ENCODE measurements at places on chromosomes 1 and 21.

DNA sequence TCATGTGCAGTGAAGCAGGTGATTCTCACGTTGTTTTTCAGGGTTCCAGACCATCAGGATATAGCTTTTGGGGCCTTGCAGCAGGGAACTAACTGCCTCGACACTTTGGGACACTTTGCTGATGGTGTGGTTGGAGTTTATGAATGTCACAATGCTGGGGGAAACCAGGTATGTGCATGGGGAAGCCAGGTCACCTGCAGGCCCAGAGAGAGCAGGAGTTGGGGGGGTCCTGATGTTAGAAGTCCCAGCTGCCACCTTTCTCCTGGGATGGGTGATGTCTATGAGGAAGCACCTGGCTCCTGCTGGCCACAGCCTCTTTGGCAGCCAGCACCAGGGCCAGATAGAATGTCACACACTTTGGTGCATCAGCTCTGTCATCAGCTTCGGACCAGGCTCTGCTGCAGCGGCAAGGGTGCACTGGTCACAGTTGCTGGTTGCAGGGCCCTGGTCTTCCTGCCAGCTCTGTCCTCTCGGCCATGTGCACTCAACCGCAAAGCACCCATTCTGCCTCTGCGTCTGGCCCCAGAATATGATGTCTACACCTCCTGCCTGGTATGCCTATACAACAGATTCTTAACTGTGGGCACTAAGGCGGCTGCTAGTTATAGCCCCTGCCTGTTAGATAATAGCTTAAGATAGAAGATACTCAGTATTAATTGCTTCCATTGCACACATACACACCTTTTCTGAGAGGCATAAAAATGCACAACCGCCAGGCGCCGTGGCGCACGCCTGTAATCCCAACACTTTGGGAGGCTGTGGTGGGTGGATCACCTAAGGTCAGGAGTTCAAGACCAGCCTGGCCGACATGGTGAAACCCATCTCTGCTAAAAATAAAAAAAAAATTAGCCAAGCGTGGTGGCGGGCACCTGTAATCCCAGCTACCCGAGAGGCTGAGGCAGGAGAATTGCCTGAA is 160.7 kb downstream of the PGBD5 start:
- no peak for DNase-seq

DNA sequence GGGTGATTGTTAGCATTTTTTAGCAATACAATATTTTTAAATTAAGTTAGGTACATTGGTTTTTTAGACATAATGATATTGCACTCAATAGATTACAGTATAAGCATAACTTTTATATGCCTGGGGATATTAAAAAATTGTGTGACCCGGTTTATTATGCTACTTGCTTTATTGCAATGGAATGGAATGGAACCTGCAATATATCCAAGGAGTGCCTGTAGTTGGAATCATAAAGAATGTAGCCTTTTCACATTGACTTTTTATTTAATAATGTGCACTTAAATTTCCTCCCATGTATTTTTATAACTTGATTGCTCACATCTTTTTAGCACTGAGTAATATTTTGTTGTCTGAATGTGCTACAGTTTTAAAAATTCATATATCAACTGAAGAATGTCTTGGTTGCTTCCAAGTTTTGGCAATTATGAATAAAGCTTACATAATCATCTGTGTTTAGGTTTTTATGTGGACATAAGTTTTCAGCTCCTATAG is 49.2 kb downstream of the CAMSAP2 start:
- no peak for DNase-seq

- DNase-seq = peak; percentile 52
Measured at GRCh38 chr1:84996846-84997666, at the start of gene MCOLN2. MCOLN2 (minus strand) TSS chr1:84997113; CDS start chr1:84996872, 241 bp downstream.

DNA sequence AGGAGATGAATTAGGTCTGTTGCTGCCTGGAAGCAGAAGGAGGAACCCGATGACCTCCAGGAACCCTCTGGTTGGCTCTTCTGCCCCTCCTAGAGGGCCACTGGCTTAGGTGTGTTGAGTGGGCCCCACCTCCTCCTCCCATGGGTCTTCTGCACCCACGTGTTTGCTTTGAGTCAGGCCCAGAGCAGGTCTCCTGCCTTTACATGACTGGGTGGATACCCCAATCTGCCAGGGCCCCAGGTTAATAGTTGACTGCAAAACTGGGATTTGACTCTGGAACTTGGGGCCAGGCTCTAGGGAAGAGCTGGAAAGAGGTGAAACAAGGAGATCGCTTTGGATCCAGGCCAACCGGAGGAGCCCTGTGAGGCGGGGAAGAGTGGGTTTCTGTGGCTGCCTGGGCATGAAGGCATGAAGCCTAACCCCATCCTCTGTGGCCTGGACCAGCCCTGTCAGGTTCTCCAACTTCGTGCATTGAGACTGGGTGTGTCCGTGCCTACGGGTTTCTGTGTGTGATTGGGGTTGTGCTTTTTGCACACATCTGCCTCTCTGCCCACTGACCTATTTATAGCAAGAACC is 7.8 kb upstream of the LAD1 start:
- no peak for DNase-seq

GRCh38 chr1:58162952-58163550 is 383.5 kb downstream of the OMA1 start:
- DNase-seq = no peak

GRCh38 chr1:182003953-182004586 is 57.4 kb downstream of the ZNF648 start:
- no peak for DNase-seq

- DNase-seq = no peak
Measured at GRCh38 chr1:227300682-227301081, 17.6 kb downstream of the CDC42BPA start.

GRCh38 chr1:50023292-50024159 is at the start of gene AGBL4:
AGBL4 (minus strand) TSS chr1:50023954.
- no peak for DNase-seq

DNA sequence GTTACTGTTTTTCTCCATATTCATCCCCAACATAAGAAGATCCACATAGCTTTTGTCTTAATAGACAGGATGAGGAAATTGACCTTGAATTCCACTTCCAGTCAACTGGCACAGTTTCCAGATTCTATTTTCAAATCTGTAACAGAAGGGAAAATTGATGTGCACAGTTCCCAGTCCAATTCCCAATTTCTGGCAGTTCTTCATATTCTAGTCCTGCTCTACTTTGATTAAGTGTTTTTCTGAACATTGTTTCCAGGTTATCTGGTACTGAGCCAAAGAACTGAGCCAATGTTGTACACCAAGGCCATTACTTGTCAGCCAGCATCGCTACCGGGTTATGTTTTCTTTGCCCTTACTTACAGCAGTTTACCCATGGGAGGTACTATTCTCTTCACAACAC is 1755.4 kb downstream of the PLA2G4A start:
- no peak for DNase-seq

DNA sequence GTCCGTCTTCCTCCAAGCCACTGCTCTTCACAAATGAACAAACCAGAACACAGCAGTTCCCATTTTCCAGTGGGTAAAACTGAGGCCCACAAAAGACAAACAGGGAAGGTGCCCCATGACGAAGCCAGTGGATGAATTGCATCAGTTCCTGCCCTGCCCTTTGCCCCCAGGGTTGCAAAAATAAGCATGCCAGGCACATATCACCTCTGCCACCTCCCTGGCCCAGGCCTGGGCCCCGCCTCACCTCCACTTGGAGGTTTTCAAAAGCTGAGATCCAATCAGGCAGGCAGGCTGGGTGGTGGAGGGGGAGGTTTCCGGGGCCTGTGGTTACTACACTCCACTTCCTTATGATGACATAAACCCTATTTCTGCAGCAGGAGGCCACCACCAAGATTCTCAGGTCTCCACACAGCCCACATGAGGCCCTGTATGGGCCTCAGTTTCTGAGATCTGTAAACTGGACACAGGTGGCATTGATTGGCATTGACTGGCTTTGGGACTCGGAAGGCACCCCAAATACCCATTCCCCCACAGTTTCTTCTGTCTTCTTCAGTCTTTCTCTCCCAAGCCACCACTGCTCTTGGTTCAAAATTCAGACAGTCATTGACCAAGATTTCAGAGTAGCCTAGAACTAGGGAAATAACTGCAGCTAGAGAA is 4.1 kb downstream of the KIF21B start:
- peak; percentile 87 for DNase-seq

- DNase-seq = no peak
Measured at GRCh38 chr1:44842862-44843655, at the start of gene PTCH2. PTCH2 (minus strand) TSS chr1:44843253; CDS start chr1:44842932, 321 bp downstream.

DNA sequence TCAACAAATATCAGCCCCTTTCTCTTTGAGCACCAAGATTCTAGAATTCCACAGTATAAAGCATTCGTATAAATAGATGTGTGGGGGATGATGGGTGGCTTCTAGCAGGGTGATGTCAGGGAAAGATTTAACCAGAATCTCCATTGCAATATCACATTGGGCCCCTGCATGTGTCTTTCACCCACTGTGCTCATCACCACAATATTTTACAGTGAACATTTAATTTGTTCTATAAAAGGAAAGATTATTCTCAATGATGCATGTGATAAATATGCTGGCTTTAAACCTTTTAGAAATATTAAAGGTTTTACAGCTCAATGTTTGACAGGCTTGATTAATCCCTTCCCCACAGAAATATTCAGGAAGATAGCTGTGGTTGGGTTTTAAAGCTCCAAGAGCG is 457.8 kb upstream of the DAB1 start:
- DNase-seq = no peak

- DNase-seq = no peak
Measured at GRCh38 chr1:3539707-3540425, 71.4 kb downstream of the MEGF6 start.

DNA sequence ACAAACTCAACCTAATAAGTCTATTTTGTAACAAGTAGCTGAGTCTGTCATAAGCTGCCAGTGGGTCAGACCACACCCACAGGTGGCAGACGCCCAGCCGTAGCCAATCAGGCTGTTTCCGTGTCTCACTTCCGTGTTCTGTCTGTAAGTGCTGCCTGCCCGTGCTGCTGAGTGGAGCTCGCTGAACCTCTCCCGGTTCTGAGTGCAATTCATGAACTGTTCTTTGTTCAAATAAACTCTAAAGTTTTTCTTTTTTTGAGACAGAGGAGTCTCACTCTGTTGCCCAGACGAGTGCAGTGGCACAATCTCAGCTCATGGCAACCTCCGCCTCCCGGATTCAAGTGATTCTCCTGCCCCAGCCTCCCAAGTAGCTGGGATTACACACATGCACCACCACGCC is 25.1 kb downstream of the POFUT2 start:
- DNase-seq = no peak

DNA sequence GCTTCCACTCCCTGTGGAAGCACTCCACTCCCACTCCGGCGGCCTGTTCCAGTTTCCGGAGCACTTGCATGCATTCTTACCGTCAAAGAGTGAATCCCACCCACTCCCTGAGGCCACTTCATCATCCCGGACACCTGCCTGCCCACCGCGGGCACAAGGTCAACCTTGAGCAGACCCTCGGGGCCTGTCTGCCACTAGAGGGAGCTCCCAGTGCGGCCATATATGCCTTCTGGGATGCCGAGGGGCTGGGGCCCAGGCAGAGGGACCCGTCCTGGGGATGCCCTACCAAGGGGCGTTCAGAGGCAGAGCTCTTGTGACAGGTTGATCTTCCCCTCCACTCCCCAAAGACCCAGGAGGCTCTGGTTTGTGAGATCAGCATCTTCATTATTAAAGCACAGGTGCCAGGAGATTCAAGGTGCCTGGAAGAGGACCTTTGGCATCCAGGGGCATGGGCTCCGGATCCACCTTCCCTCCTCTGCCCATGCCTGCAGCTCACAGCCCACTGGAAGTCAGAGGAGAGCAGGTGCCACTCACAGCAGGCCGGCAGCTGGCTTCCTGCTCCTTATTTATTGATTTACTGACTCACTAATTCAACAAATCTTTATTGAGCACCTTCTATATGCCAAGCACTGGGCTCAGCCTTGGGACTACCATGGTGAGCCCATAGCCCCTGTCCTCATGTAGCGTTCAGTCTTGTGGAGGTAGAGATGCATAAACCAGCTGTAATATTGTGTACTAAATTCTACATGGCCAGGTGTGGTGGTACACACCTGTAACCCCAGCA is 47.3 kb downstream of the UBIAD1 start:
- peak; percentile 11 for DNase-seq

DNA sequence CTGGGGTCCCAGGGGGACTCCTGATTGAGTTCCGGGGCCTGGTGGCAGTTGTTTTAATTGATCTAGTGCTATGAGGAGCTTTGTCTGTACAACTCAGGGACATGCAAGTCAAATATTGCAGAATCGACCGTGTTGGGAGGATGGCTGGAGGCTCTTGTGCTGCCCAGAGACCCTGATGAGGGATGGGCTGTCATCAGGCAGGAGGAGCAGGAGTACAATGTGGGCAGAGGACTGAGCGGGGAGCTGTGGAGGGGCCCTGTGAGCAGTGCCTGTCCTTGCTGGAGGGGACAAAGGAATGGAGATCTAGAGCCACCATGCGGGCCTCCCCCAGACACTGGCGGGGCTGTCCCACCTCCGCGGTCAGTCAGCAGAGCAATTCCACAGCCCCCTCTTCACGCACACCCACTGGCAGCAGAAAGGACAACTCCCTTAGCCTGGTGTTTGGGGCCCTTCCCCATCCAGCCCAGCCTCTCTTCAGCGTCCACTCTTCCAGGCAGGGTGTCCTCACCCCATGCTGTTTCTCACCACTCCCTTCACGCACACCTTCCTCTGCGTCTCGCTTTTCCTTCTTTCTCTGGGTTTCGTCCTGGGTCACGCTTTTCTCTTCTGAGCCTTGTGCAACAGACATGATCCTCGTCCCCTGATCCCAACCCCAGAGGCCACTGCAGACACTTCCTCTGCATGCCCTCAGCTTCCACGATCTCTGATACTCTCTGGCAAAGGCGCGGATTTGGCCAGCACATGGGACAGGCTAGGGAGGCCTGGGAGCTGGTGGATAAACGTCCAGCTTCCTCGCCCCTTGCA is 122.6 kb downstream of the GRIK3 start:
- DNase-seq = no peak

DNA sequence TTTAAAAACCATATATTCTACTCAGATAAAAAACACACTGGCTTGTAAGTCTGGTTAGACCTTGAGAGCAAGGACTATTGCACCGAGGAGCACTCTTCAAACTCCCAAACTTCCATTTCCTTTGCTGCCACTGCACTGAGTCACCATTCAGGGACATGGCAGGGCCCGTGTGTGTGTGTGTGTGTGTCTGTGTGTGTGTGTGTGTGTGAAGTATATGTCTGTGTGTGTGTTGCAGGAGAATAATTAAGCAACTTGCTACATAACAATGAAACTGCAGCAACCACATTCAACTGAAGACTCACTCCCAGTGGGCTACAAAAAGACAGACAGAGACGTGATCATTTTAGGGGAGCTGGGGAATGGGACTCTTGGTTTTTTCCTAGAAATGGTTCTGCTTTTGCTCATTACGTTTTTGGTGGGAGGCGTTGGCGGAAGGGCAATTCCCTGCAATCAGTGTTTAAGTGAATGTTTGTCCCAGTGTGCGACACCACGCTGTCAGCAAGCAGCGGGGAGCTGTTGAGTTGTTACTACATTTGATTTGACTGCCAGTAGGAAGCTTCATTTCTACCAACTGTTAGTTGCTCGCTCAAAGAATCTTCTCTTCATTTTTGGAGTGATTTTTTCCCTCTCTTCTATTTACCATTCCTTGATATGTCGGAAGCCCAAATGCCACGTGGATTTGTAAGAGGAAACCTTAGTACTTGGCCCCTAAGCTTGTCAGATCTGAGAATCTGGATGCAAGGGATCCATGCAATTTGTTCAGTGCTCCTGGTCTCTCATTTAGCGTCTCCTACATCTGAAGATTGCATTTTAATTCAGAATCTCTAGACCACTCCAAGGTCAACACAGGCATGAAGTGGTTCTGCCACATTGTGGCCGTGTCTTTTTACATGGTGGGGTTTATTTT is 36.1 kb downstream of the ESRRG start:
- no peak for DNase-seq

Measured in activated T-helper 2 cell treated with anti-CD3 and anti-CD28 coated beads, Interferon-gamma antibody, Interleukin-2, Interleukin-4, amounts not matched to agents 10 μg/mL and 5 μg/mL and 100 μg/mL, durations not matched to agents 14 hours and 24 hours and 36 hours (primary cell).